ENCODE measurements at places on chromosomes 2 and 18.

DNA sequence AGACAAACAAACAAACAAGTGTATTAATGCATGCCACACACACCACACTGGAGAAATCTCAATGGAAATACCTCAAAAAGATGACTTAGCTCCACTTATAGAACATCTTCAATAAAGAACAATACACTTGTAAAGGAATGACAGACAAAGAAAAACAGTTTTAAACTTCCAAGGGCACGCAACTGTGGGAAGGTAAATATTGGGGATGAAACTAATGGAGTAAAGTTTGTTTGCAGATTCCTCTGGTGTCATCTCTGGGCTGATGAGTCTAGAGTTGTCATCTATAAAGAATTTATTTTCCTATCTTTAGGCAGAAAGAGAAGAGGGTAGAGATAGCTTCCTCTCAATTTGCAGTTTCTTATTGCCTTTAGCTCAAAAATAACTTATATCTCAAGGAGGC lies 144.0 kb upstream of the ZC3H15 start:
- DNase-seq: no peak

GRCh38 chr2:71965530-71965929 lies 182.1 kb downstream of the CYP26B1 start:
- DNase-seq: no peak

GRCh38 chr2:45577441-45577840 lies 33.6 kb downstream of the SRBD1 start:
- no peak for DNase-seq

- no peak for DNase-seq
Observed at GRCh38 chr2:100742277-100743254, 77.4 kb upstream of the NPAS2 start.

- no peak for DNase-seq
Observed at GRCh38 chr2:18820966-18821365, 231.6 kb upstream of the NT5C1B start.

DNA sequence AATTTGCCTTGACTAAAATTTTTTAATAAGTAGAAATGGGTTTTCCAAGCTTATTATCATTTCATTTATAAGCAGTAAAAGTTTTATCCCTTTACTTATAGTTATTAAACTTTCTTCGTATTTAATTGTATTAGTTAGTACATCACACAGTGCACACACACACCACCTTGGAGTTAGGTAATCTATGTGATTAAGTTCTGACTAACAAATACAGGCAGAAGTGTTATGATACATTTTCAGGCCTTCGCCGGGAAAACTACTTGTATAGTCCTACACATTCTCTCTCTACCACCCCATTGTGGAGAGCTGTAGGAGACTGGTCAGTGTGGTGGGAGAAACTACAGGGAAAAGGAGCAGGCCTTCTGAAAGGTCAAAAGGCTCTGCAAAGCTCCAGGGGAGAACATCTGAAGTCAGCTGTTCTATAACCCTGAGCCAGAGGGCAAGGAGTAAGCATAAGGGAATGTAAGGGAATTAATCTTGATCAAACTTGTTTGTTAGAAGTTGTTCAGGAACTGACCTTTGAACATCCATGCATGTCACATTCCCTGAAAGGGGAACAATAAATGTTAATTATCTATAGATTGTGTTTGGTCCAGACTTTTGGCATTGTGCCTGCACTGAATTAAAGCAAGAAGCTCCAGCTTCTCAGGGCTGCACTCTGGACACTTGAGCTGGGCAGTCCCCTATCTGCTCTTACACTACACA lies 231.7 kb downstream of the FSIP2 start:
- DNase-seq: no peak

DNA sequence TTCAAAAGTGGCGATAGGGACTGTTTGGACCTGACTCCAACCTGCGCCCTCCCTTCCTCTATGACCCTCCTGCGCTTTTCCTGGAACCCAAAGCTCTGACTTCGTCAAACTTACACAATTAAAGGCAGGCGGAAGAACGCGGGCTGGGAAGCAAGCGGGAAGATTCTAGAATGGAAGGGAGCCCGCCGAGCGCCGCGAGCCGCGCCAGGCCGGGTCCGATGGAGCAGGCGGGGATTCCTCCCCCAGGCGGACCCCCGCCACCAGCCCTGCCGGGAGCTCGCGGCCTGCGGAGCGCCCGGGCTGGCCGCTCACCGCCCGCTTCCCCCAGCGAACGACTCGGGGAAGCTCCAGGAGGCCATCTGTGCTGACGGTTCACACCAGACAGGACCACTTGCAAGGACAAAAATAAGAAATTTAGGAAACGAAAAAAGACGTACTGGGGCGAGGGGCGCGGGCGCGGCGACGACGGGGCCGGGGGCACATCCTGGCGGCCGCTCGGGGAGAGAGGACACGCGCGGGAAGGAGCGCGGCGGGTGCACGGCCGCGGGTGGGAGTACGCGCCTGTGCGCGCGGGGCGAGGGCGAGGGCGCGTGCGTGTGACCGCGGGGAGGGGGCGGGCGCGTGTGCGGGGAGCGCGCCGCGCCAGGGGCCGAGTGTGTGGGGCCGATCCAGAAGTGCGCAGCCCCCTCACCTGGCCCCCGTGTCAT lies 1.1 kb upstream of the SALL3 start:
- DNase-seq: no peak

- DNase-seq: no peak
Observed at GRCh38 chr2:116132833-116133232, 1681.7 kb upstream of the DDX18 start.

GRCh38 chr2:188765522-188766470 lies 208.4 kb upstream of the COL3A1 start:
- DNase-seq: no peak

DNA sequence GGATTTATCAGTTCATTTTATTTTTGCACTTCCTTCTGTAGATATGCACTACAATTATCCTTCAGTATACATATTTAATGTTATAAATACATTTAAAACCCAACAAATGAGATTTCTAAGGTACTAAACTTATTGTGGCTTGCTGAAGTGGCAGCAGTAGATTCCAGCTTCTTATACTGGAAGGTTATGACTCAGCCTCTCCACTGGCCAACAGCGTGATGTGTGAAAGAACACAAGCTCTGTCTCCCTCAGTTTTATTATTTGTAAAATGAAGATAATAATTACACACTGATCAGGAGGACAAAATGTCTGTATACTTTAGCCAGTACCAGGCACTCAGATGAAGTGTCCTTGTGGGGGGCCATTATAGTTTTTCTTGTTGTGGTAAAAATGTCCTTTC lies 1147.1 kb downstream of the CNTNAP5 start:
- DNase-seq: no peak

GRCh38 chr2:37191253-37191652 lies 2.8 kb upstream of the SULT6B1 start:
- no peak for DNase-seq

- no peak for DNase-seq
Observed at GRCh38 chr2:222864296-222864695, 3.5 kb downstream of the ACSL3 start.

- no peak for DNase-seq
Observed at GRCh38 chr18:11994703-11995444, 13.6 kb downstream of the IMPA2 start.

GRCh38 chr2:173571021-173571821 lies 216.5 kb downstream of the CDCA7 start:
- no peak for DNase-seq

GRCh38 chr2:138440759-138441158 lies 60.8 kb upstream of the SPOPL start:
- no peak for DNase-seq

GRCh38 chr2:241081190-241081642 lies 20.9 kb downstream of the MTERF4 start:
- no peak for DNase-seq

GRCh38 chr2:192877159-192877558 lies 682.4 kb upstream of the TMEFF2 start:
- DNase-seq: no peak

- DNase-seq: no peak
Observed at GRCh38 chr18:24659827-24660720, 199.6 kb downstream of the HRH4 start.

DNA sequence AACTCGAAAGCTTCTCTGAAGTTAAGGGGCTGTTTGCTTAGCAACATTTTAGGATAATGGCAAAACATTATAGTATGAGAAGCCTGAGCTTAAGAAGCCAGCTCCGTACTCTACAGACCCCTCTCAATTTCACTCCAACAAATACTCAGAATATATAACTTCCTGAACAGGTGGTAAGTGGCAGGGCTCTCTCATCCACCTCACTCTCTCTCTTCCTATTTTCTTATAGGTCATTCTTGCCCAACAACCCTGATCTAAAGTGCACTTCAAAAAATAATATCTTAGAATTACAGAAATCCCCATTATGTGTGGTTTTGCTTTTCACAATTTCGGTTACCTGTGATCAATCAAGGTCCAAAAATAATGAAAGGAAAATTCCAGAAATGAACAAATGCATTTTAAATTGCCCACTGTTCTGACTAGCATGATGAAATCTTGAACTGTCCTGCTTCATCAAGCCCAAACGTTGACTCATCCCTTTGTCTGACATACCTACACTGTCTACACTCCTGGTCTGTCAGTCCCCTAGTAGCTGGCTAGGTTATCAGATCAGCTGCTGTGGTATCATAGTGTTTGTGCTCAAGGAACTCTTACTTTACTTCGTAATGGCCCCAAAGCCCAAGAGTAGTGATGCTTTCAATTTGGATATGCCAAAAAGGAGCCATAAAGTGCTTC lies 122.8 kb upstream of the COL5A2 start:
- no peak for DNase-seq

- DNase-seq: no peak
Observed at GRCh38 chr18:6994056-6994770, 123.4 kb downstream of the LAMA1 start.

- DNase-seq: no peak
Observed at GRCh38 chr18:74476140-74476539, 19.0 kb upstream of the DIPK1C start.

DNA sequence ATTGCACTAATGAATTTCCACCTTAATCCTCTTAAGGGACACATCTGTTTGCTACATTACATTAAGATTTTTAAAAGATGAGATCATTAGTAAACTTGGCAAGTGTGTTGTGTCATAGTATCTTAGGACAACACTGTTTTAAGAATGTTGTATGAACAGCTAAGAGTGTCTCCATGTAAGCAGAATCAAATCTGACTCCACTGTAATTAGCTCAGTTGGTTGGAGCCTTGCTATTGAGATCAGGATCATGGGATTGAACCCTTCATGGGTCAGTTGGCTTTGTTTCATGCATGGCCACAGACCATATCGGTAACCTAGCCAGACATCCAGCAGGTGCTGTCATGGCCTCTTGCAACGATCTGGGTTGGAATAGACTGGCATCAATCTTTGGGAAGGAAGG lies 5.2 kb downstream of the FHOD3 start:
- DNase-seq: no peak

GRCh38 chr2:146209842-146210275 lies 1635.0 kb upstream of the ACVR2A start:
- DNase-seq: no peak

GRCh38 chr2:39476524-39476923 lies 39.4 kb upstream of the MAP4K3 start:
- DNase-seq: no peak

GRCh38 chr2:232420463-232421188 lies 14.0 kb downstream of the ALPG start:
- no peak for DNase-seq

- DNase-seq: no peak
Observed at GRCh38 chr2:102256276-102256675, 55.1 kb upstream of the IL1RL1 start.

DNA sequence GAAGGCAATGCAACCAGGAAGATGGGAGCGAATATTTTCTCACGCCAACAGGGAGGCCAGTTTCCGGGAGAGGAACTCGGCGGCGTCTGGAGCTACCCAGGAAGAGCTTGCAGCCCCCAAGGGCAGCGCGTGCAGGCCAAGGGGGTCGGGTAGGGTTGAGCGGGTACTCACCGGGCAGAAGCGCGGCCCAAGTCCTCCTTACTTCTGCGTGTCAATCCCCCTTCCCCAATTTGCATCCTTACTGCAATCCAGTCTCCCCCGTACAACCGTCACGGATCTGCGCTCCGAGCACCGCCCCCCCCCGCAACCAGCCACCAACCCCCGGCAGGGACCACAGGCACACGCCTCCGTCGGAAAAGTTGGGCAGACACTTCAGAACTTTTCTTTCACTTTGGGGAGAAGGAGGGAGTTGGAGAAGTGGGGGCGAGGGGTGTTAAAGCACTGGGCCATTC lies 1.3 kb downstream of the ATP8B1 start:
- no peak for DNase-seq

GRCh38 chr2:98149333-98149697 lies 62.3 kb downstream of the VWA3B start:
- DNase-seq: no peak

DNA sequence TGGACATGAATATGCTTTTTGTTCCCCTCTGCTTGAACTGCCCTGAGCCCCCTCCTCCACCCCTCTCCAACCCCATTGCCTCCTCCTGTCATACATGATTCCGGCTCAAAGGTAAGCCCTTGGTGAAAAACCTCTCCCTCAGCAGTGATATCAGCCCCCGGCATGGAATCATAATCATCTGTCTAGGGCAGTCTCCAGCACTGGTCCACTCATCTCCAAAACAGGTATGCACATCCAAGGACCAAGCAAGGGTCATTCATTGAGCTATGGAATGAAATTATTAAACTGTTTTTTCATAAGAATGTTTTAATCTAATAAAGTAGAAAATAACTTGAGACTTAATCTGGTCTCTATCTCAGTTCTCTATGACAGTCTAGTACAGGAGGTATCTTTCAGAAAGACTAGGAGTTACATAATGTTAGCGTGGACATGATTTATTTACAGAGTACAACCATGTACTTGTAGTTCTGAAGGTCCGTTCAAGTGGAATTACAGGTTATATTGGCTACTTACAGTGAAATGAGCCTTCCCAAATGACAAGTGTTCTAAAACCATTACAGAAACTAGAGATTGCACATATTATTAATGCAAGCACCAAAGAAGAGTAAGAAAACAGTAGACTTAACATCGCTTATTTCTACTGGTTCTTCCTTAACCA lies 75.2 kb downstream of the ACVR1 start:
- no peak for DNase-seq

GRCh38 chr2:112276954-112277353 lies 1.6 kb downstream of the ZC3H6 start:
- no peak for DNase-seq

DNA sequence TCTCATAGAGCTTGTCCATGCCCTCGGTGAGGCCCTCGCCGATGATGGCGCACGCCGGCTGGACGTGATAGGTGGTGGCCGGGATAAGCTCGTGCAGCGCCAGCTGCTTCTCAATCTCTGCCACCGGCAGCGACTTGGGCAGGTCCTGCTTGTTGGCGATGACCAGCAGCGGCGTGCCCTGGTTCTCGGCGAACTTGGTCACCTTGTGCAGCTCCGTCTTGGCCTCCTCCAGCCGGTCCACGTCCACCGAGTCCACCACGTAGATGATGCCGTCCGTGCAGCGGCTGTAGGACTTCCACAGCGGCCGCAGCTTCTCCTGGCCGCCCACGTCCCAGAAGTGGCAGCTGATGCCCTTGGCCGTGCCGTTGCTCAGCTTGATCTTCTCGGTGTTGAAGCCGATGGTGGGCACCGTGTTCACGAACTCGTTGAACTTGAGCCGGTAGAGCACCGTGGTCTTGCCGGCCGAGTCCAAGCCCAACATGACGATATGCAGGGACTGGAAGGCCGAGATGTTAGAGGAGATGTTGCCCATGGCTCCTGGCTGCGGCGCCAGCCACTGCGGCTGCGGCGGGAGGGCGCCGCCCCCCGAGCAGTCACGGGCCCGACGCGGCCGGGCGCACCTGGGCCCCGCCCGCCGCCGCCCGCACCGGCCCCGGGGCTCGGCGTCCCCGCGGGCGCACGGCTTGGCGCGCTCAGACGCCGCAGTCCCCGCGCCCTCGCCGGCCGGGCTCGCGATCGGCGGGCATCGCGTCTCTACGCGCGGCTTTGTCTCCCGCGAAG lies 636 bp downstream of the ARL4C start:
- no peak for DNase-seq
